ENCODE measurements at places on chromosomes 12 and 14.

- DNase-seq = peak; percentile 34
These were observed 117.2 kb downstream of the GRIN2B start for GRCh38 chr12:13864081-13864673.

GRCh38 chr12:89540586-89540985 lies 14.7 kb upstream of the POC1B start:
- DNase-seq = no peak

DNA sequence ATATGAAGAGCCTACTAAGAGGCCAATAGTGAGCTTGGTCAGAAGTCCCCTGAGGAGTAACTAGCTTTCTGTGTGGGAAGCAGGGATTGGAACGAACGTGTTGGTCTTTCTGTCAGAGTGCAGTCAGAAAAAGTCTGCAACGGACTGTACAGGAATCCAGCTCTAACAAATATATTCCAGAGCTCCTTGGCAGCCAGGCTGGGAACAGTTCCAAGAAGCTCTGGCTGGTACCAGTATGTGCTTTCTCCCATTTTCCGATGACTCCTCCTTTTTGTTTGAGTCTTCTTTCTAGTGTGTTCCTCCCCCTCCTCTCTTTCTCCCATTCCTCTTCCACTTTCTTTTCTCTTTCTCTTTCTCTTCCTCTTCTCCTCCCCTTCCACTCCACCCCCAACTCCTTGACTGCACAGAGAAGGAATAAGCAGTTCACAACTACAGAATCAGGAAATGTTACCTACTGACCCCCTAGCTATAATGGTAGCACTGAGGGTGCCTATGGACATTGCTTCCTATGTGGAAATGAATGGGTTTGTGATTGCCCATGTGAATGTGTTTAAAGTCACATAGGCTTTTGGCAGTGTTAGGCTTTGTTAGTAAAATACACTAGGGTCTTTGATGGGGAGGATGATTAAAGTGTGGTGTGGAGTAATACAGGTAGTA lies 59.9 kb downstream of the TTLL5 start:
- no peak for DNase-seq

DNA sequence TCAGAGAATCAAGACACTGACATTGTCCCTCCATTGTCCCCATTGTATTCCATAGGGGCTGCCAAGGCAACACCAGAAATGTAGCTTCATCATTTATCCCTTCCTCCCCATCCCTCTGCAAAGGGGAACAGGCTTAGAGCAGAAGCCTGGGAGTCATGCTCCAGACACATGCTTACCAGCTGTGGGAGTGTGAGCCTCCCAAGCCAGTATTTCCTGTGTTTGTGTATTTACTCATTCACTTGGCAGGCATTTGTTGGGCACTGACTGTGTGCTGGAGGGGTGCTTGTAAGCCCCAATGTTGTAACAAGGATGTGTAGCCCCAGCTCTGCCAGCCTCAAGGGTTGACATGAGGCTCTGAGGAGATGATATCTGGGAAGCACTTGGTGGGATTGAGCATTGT lies 46.0 kb upstream of the TCL1A start:
- no peak for DNase-seq

GRCh38 chr12:118980407-118981014 lies 830 bp upstream of the SRRM4 start:
- DNase-seq = no peak

GRCh38 chr12:105365231-105365630 lies 34.7 kb downstream of the C12orf75 start:
- DNase-seq = no peak

GRCh38 chr14:55518391-55518790 lies 61.6 kb upstream of the KTN1 start:
- DNase-seq = no peak

- no peak for DNase-seq
These were observed 9.4 kb upstream of the OSBPL8 start for GRCh38 chr12:76568888-76569551.

Measured in stimulated activated CD4-positive, alpha-beta T cell treated with anti-CD3 and anti-CD28 coated beads, Interleukin-1b, Interleukin-23, amount 100 ng/mL, for 1 hour (primary cell).